ENCODE measurements at places on chromosomes 4 and X.

DNA sequence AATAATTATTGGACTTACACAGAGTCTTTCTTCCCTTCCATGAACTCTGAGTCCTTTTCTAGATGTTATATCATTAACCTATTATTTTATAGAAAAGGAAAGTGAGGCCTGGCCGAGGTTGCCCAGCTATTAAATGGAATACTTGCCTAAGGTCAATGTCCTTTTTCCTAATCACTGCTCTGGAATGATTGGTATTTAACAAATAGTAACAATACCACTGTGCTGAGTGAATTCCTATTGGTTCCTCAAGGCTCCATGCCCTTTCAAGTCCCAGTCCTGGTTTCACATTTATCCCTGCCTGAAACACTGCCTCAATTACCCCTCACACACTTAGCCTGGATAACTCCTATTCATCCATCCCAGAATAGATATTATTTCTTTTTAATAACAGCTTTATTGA lies 6.2 kb downstream of the TCEAL9 start:
- DNase-seq = no peak

DNA sequence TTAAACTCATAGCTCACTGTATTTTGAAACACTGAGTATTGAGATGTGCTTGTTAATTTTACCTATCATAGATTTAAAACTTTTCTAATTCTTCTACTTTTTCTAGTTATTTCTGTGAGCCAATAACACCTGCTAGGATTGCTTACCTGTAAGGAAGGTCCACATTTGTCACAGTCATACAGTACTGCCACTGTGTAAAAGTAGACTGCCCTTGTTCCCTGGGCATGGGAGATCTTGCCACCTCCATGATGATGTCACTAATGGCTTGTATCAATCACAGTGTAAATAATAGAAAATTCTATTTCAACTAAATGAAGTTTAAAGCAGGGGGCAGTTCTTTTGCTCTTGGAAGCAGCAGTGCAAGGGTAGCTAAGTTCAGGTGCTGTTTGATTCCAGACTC lies 35.9 kb downstream of the GK start:
- DNase-seq = no peak

DNA sequence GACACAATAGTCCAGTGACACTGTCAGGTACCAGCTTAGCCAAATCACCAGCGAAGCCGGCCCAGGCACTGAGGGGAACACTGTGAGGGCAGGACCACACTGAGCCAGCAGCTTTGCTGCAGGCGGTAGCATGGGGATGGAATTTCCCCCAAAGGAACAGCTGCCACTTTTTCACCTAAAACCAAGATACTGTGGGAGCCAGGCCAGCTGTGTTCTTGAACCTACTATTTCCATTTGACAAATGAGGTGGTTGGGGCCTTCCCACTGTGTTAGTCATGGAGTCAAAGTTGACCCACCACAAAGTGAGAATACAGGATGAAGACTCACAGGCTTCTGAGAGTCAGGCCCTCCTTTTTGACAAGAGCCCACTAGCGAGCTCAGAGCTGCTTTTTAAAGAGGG lies 70.7 kb upstream of the SH3RF1 start:
- DNase-seq = no peak

DNA sequence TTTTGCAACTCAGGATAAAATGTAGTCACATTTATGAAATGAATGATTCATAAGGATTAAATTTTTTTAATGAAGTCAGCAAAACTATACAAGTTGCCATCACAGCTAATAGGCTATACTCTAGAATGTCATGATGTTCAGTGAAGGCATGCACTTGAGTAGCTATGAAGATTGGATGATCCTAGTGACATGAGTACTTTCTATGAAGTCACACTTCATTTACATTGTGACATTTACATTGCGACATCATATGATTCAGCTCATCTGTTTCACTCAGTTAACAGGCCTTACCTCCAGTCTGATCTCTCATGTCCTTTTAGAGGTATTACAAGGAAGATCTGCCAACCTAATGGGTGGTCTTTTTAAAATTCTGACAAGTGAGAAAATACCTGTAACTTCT lies 82.7 kb upstream of the FGF13 start:
- no peak for DNase-seq

Data from activated T-cell treated with anti-CD3 and anti-CD28 coated beads for 4 hours (primary cell).